ENCODE measurements at places on chromosomes 6 and 20. TPM values are rescaled to one million over a fixed set of nuclear protein-coding genes. Genes with fewer than 3 reads are reported as not detected.

EYA4 gene
- total RNA-seq: not detected

DNA sequence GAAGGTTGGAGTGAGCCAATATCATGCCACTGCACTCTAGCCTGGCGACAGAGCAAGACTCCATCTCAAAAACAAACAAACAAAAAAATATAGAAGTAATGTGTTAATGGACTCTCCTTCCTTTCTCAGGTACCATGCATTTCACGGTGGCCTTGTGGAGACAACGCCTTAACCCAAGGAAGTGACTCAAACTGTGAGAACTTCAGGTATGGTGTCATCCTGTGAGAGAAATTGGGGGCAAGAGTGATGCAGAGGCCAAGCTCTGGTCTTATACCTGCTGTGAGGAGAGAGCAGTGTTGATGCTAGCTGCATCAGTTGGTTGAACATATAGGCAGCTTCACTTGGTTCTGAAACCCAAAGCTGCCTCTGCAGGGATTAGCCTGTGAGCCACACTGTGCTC lies 6.2 kb downstream of the ITCH start:
- no peak overlapping the region for H3K27ac ChIP-seq
- H3K4me3 ChIP-seq: no peak overlapping the region
- H3K27me3 ChIP-seq: no peaks in the 10 kb centered on the region
- H3K4me1 ChIP-seq: peaks cover 14% of the 10 kb centered on the region

TRIM10 gene
- total RNA-seq: not detected

DNA sequence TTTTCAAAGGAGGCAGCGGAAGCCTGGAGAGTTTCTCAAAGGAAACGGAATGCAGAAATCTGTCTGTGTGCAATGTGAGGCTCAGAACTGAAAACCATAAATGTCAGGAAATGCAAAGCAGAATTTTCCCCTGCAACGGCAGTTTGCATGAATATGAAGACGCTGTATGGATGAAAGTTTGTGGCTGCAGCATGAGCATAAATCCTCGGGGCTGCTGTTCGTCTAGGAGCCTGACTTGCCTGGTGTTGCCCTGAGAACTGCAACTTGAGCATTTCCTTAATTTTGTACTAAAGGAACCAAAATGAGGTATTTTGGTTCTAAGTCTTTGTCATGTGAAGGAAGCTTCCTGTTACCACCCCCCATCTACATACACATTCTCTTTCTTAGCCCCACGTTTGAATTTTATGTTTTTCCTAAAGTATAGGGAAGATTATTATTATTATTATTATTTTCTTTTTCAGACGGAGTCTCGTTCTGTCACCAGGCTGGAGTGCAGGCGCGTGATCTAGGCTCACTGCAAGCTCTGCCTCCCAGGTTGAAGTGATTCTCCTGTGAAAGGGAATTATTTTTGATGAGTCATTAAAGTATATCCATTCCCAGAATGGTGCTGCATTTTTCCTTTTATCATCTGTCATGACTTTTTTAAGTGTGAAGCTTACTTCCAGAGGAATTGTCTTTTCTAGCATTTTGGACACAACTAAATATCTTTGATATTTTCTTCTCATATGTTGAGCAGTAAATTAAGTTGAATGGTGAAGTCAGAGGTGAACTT lies 33.1 kb downstream of the MTHFD1L start:
- DNase-seq: no peak
- no peak overlapping the region for H3K27ac ChIP-seq
- H3K36me3 ChIP-seq: no peaks in the 10 kb centered on the region

MPIG6B gene
- total RNA-seq: not detected

GSTA2 gene
- total RNA-seq: not detected

- H3K4me1 ChIP-seq: no peaks in the 10 kb centered on the region
- no peak overlapping the region for H3K4me3 ChIP-seq
- H3K27ac ChIP-seq: no peak overlapping the region
- H3K27me3 ChIP-seq: no peaks in the 10 kb centered on the region
- DNase-seq: no peak
Measured at GRCh38 chr6:75196081-75196687, 9.7 kb downstream of the COL12A1 start.

SLC24A3 gene
- 38.9 TPM for total RNA-seq

DNA sequence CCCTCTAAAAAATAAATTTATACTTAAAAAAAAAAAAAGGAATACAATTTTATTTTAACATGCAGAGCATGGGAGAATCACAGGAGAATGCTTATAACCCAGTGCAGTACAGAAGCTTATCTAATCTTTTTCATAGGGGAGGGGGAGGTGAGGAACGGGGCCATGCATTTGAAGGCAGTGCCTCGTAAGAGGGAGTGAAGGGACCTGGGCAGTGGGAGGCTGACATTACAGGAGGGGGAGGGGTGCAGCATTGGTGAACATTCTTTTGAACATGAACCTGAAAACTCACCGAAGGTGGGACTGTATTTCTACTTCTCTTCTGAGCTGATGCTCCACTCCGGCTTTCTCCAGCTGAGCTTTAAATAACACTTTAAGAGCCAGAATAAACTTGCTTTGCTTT lies 9.3 kb downstream of the AURKA start:
- no peaks in the 10 kb centered on the region for H3K4me1 ChIP-seq
- H3K36me3 ChIP-seq: no peaks in the 10 kb centered on the region
- no peak overlapping the region for H3K27ac ChIP-seq
- no peak for DNase-seq
- H3K27me3 ChIP-seq: no peaks in the 10 kb centered on the region

DNA sequence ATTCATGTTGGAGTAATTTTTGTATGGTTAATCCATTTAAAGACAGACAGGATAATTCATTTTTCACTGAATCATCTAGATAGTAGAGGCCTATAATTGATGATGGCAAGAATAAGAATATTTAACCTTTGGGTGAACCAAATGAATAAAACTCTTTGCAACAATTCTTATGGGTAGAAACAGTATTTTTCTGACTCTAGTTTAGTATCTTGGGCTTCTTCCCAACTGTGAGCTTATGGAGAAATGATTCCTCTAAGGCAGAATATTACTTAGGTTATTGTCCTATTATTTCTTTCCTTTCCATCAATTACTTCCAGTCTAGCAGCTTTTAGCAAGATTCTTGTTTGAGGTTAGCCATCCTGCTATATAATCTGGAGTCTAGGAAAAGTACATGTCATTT lies 734.9 kb upstream of the FLRT3 start:
- H3K27me3 ChIP-seq: no peaks in the 10 kb centered on the region
- no peak overlapping the region for H3K27ac ChIP-seq
- H3K4me3 ChIP-seq: no peak overlapping the region
- no peak for DNase-seq

Measured in uterus (tissue), 4 donors.